ENCODE measurements at places on chromosomes 6 and 20.

DNA sequence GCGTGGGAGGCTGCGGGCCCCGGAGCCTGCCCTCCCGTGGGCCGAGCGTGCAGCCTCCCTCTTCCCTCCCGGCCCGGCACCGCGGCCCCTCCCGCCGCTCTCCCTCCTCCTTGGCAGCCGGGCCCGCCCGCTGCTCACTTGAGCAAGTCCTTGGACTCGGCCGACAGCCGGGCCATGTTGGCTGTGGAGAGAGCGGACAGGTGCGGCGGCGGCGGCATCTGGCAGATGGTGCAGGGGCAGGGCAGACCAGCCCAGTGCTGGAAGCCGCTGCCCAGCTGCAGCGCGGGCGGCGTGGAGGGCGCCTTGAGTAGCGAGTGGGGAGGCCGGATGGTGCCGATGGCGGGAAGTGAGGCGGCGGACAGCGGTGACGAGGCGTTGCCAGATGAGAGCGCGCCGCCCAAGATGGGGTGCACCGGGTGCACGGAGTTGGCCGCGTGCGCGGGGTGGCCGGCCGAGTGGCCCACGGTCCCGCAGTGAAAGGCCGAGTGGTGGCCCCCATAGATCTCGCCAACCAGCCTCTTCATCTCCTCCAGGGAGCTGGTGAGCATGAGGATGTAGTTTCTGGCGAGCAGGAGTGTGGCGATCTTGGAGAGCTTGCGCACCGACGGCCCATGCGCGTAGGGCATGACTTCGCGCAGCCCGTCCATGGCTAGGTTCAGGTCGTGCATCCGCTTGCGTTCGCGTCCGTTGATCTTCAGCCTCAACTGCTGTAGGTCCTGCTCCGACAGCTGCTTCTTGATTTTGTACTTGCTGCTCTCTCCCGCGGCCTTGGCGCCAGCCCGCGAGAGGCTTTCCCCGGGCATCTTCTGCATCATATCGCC is 766 bp downstream of the OLIG3 start:
- DNase-seq, result peak; percentile 82
- peak overlapping the region; percentile 61 for H3K4me3 ChIP-seq
- H3K36me3 ChIP-seq, result no peaks in the 10 kb centered on the region
- peaks cover 27% of the 10 kb centered on the region for H3K4me1 ChIP-seq

DNA sequence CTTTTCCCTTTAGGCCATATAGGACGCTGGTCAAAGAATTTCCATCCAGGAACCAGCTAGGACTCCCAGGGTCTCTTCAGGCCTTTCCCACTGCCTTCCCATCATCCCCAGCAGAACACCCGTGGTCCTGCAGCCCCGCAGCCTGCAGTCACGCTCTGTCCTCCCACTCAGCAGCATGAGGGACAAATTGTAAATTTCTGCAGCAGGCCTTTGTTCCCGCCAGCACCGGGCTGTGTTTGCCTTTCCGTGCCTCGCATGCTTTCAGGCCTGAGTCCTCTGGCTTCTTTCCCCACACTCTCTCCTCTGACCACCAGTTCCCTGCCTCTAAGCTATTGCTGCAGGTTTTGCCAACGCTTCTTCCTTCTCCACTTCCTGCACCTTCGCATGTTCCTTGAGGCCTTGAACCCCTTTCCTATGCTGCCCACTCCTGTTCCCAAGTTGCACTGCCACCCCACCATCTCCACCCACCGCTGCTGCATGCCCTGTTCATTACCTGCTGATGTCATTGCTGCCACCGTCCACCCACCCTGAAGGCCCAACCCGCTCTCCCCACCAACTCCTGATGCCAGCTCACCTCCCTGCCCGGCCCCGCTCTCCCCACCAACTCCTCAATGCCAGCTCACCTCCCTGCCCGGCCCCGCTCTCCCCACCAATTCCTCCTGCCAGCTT is 49.8 kb downstream of the RNASET2 start:
- no peaks in the 10 kb centered on the region for H3K36me3 ChIP-seq
- H3K27ac ChIP-seq, result no peak overlapping the region
- peaks cover 5% of the 10 kb centered on the region for H3K4me1 ChIP-seq
- no peak for DNase-seq
- H3K27me3 ChIP-seq, result no peaks in the 10 kb centered on the region

DNA sequence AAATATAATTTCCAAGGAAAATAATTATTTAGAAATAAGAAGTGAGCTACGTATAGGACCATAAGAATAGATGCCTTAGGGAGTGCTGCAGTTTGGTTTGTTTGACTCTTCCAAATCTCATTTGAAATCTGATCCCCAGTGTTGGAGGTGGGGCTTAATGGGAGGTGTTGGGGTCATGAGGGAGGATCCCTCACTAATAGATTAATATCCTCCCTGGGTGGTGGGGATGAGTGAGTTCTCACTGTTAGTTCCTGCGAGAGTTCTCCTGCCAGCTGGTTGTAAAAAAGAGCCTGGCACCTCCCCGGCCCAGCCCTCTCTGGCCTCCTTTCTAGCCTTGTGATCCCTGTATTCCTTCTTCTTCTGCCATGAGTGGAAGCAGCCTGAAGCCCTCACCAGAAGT is 69.3 kb downstream of the RCAN2 start:
- no peak overlapping the region for H3K27ac ChIP-seq
- H3K36me3 ChIP-seq, result no peaks in the 10 kb centered on the region
- DNase-seq, result no peak

GRCh38 chr6:55239099-55239498 is 64.8 kb downstream of the HCRTR2 start:
- DNase-seq, result no peak
- H3K4me1 ChIP-seq, result no peaks in the 10 kb centered on the region
- no peaks in the 10 kb centered on the region for H3K27me3 ChIP-seq
- no peak overlapping the region for H3K27ac ChIP-seq

- no peak overlapping the region for H3K27ac ChIP-seq
- DNase-seq, result no peak
- no peaks in the 10 kb centered on the region for H3K27me3 ChIP-seq
Observed at GRCh38 chr6:18753076-18753475, 365.9 kb downstream of the RNF144B start.

DNA sequence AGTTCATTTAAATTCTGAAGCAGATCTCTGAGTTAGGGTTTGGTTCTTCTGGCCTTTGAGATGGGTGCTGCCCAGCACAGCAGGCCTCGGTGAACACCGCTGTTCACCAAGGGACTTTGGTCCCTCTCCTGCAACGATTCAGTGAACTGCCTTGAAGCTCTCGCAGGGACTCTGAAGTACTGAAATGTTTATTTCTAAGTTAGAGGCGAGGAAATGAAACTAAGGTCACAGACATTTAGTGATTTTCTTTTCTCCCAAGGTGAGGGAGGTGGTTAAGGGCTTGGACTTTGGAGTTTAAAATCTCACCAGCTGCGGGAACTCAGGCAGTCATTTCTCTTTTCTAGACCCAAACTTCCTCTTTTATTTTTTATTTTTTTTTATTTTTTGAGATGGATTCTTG is 26.2 kb downstream of the E2F3 start:
- H3K36me3 ChIP-seq, result peaks cover 9% of the 10 kb centered on the region
- H3K4me1 ChIP-seq, result 0 out of 2 replicates have a peak, but pooled peaks cover 3% of the 10 kb centered on the region
- H3K4me3 ChIP-seq, result no peak overlapping the region
- no peak overlapping the region for H3K27ac ChIP-seq
- DNase-seq, result no peak

GRCh38 chr6:154998855-154999254 is 3.7 kb downstream of the TIAM2 start:
- no peaks in the 10 kb centered on the region for H3K36me3 ChIP-seq
- H3K27ac ChIP-seq, result no peak overlapping the region
- peaks cover 2% of the 10 kb centered on the region for H3K27me3 ChIP-seq
- H3K4me1 ChIP-seq, result no peaks in the 10 kb centered on the region
- DNase-seq, result no peak

- H3K27me3 ChIP-seq, result no peaks in the 10 kb centered on the region
- no peak overlapping the region for H3K27ac ChIP-seq
- no peak overlapping the region for H3K4me3 ChIP-seq
- H3K4me1 ChIP-seq, result no peaks in the 10 kb centered on the region
Observed at GRCh38 chr6:71351190-71351589, 62.6 kb downstream of the OGFRL1 start.

- H3K36me3 ChIP-seq, result no peaks in the 10 kb centered on the region
- H3K4me3 ChIP-seq, result no peak overlapping the region
- DNase-seq, result no peak
- H3K27me3 ChIP-seq, result no peaks in the 10 kb centered on the region
Observed at GRCh38 chr20:34023937-34024722, 30.4 kb downstream of the RALY start.

DNA sequence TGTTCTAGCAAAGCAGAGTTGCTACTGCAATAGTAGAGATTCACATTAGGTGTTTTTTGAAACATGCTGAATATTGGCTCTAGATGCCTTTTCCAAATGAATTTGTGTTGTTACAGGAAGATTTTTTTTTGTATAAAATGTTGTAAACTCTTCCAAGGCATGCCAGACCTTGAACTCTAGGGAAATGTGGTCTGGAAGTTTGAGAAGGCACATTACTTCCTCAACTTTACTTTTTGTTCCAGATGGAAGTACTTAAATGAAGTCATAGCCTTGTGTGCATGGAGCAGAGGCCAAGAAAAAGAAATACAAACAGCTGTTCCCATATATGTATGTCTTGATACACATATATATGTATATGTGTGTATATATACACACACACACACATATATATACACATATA is 585.7 kb upstream of the MARCKS start:
- no peaks in the 10 kb centered on the region for H3K27me3 ChIP-seq
- H3K36me3 ChIP-seq, result no peaks in the 10 kb centered on the region
- no peak overlapping the region for H3K4me3 ChIP-seq
- DNase-seq, result no peak
- H3K4me1 ChIP-seq, result no peaks in the 10 kb centered on the region

DNA sequence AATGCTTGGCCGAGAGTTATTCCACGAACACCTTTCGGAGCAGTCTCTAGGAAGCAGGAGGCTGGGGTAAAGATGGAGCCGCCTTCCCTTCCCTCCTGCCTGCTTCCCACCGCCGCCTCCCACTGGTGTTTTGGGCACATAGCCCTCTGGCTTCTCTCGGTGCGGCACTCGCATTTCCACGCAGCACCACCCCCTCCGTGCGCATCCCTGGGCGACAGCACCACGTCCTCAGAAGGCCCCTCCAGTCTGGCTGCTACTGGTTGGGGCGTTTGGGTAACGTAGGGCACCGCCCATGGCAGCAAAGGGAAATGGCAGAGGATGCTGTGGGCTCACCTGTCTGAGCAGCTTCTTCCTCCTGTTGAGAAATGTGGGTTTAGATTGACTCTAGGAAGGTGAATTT is 2.4 kb downstream of the COL20A1 start:
- H3K4me3 ChIP-seq, result no peak overlapping the region
- peaks cover 4% of the 10 kb centered on the region for H3K27me3 ChIP-seq
- H3K27ac ChIP-seq, result no peak overlapping the region
- no peaks in the 10 kb centered on the region for H3K36me3 ChIP-seq
- no peak for DNase-seq
- peaks cover 31% of the 10 kb centered on the region for H3K4me1 ChIP-seq

- no peak overlapping the region for H3K27ac ChIP-seq
- H3K36me3 ChIP-seq, result no peaks in the 10 kb centered on the region
- H3K27me3 ChIP-seq, result no peaks in the 10 kb centered on the region
- no peaks in the 10 kb centered on the region for H3K4me1 ChIP-seq
Observed at GRCh38 chr20:59137532-59137931, 26.1 kb upstream of the ZNF831 start.

- no peaks in the 10 kb centered on the region for H3K36me3 ChIP-seq
- H3K27ac ChIP-seq, result no peak overlapping the region
- no peaks in the 10 kb centered on the region for H3K4me1 ChIP-seq
Observed at GRCh38 chr6:51626391-51626790, 461.0 kb downstream of the PKHD1 start.

DNA sequence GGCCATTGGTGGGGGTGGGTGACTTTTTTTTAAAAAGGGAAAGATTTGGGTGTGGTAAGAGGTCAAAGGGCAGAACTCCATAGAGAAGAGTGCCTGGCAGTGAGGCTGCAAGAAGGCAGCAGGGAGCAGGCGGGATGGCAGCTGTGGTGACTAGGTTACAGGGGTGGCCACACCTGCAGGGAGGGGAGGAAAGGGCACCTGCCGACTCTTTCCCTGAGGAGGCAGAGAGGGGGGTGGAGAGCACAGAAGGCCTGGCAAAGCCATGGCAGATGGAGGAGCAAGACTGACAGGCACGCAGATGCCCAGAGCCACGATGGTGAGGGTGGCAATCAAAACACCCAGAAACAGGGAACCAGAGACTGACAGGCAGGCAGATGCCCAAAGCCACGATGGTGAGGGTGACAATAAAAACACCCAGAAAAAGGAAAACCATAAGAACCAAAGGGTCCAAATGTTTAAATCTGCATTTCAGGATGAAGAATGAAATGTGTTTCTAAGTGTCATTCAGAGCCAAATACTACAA is 19.3 kb downstream of the CST7 start:
- peaks cover 24% of the 10 kb centered on the region for H3K36me3 ChIP-seq
- H3K4me3 ChIP-seq, result no peak overlapping the region
- no peak for DNase-seq
- H3K27ac ChIP-seq, result no peak overlapping the region

GRCh38 chr6:69690986-69691385 is 105.8 kb downstream of the LMBRD1 start:
- H3K27me3 ChIP-seq, result no peaks in the 10 kb centered on the region
- H3K4me3 ChIP-seq, result no peak overlapping the region
- no peaks in the 10 kb centered on the region for H3K4me1 ChIP-seq
- no peak overlapping the region for H3K27ac ChIP-seq

DNA sequence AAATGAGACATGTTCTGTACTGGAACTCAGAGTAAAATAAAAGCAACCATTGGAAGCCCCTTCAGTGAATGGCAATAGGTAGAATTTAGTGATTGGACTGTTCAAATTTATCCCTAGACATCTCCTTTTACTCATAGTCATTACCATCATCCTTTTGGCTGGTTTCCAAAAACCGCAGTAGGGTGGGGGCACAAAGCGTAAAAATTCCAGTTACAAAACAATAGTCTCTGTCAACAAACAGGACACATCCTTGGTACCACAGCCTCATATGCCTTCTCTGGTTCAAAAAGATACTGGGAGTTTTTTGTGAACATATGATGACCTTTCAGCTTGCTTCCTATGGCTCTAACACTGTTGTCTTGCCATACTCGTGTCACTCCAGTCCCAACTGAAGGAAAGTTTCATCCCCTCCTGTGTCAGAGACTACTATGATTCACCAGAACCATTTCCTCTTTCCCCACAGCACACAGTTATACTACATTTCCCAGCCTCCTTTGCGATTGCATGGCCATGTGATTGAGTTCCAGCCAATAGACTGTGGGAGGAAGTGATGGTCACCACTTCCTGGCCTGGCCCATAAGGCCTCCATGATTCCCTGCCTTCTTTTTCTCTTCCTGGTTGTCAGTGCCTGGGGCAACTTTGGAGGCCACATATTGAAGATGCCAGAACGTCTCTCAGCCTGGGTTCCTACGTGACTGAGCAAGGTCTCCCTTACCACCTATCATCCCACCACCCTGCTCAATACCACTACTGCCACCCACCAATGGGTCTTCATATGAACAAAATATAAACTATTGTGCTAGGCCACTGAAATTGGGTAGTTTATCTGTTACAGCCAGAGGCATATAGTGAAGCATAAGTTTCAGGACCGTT is 162.4 kb downstream of the ID4 start:
- H3K4me1 ChIP-seq, result no peaks in the 10 kb centered on the region
- no peak for DNase-seq
- no peak overlapping the region for H3K4me3 ChIP-seq
- H3K27me3 ChIP-seq, result no peaks in the 10 kb centered on the region

- DNase-seq, result no peak
- H3K27me3 ChIP-seq, result peaks cover 4% of the 10 kb centered on the region
- no peaks in the 10 kb centered on the region for H3K4me1 ChIP-seq
- H3K36me3 ChIP-seq, result no peaks in the 10 kb centered on the region
- no peak overlapping the region for H3K27ac ChIP-seq
- H3K4me3 ChIP-seq, result no peak overlapping the region
Observed at GRCh38 chr20:61118429-61119224, 133.4 kb upstream of the CDH4 start.

Measured in H1 (cell line).